Activated naive CD8-positive, alpha-beta T cell treated with anti-CD3 and anti-CD28 coated beads, Interleukin-2, amount 10 ng/mL, durations not matched to agents 7 days and 5 days (primary cell): ENCODE measurements at places on chromosomes 6 and 20. TPM values are rescaled to one million over a fixed set of nuclear protein-coding genes. Genes with fewer than 3 reads are reported as not detected.

The MLIP gene
- total RNA-seq: not detected

The NMBR gene
- total RNA-seq: not detected

The ABHD16B gene
- total RNA-seq: not detected

The WFDC12 gene
- not detected for total RNA-seq

The SPATS1 gene
- not detected for total RNA-seq

The TFAP2C gene
- total RNA-seq: not detected

The DTNBP1 gene
- total RNA-seq: 19.3 TPM

The ENPP5 gene
- 2.0 TPM for total RNA-seq

DNA sequence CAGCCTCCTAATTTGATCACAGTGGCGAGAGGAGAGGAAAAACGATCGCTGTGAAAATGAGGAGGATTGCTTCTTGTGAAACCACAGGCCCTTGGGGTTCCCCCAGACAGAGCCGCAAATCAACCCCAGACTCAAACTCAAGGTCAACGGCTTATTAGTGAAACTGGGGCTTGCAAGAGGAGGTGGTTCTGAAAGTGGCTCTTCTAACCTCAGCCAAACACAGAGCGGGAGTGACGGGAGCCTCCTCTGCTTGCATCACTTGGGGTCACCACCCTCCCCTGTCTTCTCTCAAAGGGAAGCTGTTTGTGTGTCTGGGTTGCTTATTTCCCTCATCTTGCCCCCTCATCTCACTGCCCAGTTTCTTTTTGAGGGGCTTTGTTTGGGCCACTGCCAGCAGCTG is 28.7 kb downstream of the SAYSD1 start:
- no peak for DNase-seq

DNA sequence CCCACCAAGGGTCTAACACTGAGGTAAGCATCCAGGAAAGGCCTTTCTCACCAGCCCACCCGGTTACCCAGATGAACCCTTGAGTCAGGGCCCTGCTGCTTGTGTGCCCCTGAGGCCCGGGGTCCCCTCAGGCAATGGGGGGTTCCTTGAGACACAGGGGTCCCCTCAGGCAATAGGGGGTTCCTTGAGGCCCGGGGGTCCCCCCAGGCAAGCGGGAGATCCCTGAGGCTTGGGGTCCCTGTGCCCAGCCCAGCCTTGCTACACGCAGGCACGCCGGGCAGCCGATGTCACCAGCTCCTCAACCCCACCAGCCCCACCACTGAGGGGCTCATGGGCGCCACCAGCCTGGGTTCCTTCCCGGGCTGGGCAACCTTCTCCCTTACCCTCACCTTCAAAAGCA is 247.2 kb downstream of the TTLL2 start:
- no peak for DNase-seq

- no peak for DNase-seq
Observed at GRCh38 chr6:41976794-41977484, 35.3 kb upstream of the CCND3 start.

GRCh38 chr20:21526776-21527175 is 12.9 kb upstream of the NKX2-2 start:
- no peak for DNase-seq

GRCh38 chr6:48998574-48998973 is 464.5 kb downstream of the MMUT start:
- no peak for DNase-seq

GRCh38 chr20:3826420-3826819 is 6.1 kb downstream of the AP5S1 start:
- no peak for DNase-seq

DNA sequence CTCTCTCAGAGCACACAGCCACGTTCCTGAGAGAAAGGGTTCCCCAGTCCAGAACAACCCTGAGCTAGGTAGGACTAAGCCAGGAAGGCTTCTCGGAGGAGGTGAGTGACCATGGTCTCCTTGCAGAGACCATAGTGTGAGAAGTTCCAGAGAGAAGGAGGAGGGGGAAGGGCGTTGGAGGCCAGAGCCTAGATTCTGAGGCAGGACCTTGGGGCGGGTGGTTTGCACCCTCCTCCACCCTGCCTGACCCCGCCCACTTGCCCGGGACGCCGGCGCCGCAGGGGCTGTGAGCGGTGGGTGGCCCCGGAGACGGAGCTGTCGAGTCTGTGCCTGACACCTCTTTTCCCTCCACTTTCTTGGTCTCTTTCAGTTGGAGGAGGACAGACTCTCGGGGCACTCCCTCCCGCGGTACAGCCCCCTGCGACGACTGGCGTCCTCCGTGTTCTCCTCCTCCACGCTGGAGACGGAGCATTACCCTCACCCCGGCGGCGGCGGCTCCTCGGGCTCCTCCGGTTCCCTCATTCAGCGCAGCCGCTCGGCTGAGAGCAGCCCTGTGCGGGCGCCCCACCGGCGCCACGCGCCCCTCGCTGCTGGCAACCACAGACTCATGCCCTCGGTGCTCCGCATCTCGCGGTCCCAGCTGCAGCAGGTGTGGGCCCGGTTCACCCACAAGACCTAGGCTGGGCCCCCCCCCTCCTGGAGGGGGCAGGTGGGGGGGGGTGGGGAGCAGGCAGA is 26.2 kb downstream of the TTBK1 start:
- DNase-seq: peak; percentile 55

DNA sequence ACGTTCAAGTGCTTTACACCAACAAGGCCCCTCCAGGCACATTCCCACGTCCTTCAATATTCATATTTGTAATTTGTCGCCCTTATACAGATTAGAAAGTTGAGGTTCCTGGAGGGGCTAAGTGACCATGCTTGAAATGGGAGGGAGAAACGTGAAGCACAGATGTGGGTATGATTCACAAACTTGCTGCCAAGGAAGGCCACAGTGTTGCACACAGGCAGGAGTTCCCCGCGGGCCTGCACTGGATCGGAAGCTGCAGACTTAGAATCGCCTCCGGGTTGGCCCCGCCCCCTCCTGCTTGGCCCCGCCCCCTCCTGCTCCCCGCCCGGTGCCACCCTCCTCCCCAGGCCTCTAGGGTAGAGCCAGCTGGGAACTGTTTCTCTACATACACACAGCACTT is 58.2 kb upstream of the QKI start:
- no peak for DNase-seq

DNA sequence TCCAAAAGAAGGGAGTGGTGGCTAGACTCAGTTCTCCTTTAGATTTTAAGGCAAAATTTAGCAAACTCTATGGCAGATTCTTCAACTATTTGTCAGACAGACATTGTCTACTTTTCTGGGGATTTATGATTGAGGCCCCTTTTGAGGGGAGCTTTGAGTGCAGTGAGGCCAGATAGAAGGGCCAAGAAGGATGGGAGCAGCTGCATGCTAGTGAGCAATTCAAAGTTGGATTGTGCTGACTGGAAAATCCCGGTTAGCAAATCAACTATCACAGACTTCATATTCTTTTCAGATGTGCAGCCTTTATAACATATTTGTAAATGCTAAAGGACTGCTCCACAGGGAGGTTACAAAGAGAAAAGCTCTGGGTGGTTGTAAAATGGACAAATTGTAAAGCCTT is 35.0 kb upstream of the ESR1 start:
- no peak for DNase-seq

DNA sequence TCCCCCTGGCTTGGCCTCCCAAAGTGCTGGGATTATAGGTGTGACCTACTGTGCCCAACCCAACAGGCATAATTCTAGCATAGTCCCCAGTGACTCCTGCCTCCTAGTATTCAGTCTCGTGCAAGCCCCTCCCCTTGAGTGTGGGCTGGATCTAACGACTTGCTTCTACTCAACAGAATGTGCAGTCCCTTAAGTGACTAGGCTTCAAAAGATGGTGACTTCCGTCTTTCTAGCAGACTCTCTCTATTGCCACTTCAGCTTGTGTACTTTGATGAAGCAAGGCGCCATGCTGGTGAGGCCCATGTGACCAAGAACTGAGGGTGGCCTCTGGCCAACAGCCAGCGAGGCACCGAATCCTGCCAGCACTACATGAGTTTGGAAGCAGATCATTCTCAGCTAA is 109.6 kb upstream of the TRAF3IP2 start:
- no peak for DNase-seq

DNA sequence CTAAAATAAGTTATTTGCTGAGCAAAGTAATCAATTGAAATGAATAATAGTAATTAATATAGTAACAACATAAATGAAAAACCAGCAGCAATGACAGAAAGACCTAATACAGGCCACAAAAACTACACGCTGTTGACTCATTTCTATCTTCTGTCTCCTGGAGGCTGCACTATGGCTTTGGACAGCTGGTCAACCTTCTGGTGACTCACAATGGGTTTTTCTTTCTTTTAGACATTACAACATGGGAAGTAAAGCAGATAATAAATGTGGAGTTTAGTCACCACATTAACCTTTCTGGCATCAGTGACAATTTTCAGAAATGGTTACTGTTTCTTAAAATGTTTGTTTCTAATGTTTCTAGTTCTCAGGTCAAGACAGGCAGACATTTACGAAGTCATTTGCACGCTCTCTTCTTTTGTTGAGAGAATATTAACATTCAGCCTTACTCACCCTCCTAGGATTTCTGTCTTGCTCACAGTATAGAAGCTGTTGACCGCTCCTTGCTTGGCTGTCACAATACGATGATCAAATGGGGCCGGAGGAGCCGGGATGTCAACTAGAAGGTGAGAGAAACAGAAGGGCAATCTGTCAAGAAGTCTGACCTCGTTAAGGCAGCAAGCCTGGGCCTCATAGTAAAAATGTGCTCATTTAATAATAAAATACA is 62.2 kb downstream of the MYLK4 start:
- no peak for DNase-seq

- no peak for DNase-seq
Observed at GRCh38 chr6:147618457-147618856, 110.0 kb downstream of the SAMD5 start.

DNA sequence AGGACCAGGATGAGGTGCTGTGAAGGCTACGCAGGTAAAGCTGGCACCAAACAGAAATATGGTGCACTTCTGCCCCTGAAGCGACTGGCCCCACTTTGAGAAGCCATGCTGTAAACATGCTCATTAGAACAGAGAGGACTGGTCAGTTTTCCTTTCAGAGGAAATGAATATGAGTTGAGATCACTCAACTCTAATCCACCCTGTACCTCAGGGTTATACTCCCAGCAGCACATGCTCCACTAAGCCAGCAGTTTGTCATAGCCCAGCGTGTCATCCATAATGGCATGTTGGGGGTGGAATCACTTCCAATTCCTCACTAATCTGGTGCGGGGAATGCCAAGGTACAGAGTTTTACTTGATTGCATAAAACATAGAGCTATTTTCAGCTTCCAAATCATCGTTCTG is 98.1 kb downstream of the HIVEP2 start:
- no peak for DNase-seq

DNA sequence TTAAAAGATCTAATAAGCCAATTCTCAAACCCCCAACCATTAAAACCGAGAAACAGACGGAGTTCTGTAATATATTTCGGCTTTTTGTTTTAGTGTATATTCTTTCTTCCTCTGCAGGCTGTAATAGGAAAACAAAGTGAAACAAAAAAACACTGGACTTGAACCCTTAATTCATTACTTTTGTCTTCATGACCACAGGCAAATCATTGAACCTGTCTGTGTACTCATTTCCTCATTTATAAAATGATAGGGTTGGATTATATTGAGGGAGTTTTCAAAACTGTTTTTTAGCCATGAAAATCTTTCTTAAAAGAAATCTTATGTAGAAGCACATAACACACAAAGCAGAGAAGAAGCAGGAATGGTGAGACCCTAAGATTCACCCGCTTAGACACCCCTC is 278.8 kb downstream of the CD83 start:
- DNase-seq: no peak

DNA sequence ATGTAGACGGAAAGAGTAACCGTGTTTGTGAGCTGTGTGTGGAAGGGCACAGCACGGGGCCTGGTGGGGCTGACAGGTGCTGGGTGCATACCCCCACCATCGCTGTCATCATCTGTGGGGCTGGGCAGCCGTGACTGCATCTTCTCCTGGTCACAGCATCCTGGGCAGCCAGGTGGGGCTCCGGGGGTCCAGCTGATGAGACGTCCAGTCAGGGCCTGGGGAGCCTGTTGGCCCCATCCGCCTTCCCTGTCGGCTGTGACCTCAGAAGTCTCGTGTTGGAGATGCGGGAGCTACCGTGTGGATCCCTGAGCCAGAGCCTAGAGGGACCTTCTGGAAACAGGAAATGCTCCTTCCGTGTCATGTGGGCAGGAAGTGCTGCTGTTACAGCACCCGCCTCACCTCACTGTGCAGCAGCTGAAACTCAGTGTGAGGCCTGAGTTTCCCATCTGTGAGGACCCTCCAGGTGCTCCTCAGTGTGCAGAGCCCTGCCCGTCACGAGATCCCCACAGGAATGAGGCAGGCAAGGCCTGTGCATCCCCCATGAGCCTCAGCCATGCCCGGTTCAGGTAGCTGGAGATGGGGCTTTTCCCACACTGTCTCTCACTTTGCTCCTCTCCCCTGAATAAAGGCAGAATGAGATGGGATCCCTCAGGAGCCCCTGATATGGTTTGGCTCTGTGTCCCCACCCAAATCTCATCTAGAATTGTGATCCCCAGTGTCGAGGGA is 108.7 kb downstream of the ERMARD start:
- DNase-seq: no peak

DNA sequence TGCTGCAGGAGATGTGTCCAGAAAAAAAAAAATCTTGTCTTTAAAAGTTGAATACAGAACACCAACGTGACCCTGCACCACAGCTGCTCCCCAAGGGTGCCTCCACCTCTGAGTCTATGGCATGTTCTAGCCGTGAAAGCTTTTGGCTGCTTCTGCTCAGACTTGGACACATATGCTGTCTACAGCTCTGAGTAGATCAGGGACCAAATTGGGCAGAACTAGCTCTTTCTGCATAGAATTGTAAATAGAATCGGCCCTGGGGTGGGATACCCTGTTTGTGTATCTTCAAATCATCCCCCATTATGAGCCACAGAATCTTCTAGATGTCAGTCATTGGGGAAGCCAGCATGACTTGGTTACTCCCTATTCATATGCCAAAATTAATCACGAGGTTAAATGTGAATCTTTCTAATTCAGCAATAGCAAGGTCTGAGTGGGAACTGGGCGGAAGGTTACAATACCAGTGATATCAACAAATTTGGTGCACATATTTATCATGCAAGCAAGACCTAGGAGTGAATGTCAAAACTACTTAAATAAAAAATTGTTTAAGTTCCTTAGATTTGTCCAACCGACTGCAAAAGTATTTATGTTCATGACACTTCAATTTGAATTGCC is 302.8 kb downstream of the KIF16B start:
- no peak for DNase-seq

GRCh38 chr6:42484261-42484660 is 32.5 kb upstream of the TRERF1 start:
- no peak for DNase-seq

DNA sequence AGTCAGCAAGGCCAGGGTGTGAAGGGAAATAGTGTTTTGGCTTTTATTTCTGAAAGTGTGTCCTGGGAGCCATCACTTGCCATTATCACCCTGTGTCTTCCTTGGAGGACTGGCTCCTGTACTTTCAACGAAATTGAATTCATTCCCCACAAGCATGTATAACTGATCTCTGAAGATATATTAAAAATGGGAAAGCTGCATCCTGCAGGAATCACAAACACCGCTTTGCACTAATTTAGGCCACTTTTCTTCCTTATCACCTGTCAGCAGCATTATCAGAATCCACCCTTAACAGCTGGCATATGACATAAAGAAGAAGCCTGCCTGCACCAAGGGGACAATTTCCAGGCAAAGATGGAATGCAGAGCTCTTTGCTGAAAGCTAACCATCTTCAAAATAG is 56.2 kb downstream of the LAMP5 start:
- no peak for DNase-seq

GRCh38 chr6:39419607-39420006 is 97.1 kb upstream of the KCNK16 start:
- DNase-seq: no peak
